ENCODE measurements at places on chromosomes 1 and 21.

DNA sequence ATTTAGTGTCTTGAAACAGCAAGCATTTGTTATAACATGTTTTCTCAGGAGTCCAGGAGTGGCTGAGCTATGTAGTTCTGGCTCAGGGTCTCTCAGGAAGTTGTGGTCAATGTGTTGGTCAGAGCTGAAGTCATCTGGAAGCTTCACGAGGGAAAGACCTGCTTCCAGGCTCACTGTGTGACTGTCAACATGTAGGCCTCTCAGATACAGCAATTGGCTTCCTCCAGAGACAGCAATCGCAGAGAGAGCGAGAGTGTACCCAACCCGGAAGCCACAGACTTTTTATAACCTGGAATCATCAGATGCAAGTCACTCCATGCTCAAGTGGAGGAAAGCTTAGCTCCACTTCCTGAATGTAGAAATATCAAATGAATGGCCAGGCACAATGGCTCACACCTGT lies 40.9 kb downstream of the TNFRSF9 start:
- no peak for DNase-seq

- DNase-seq = no peak
These were observed 110.9 kb upstream of the C21orf91 start for GRCh38 chr21:17930093-17930492.

DNA sequence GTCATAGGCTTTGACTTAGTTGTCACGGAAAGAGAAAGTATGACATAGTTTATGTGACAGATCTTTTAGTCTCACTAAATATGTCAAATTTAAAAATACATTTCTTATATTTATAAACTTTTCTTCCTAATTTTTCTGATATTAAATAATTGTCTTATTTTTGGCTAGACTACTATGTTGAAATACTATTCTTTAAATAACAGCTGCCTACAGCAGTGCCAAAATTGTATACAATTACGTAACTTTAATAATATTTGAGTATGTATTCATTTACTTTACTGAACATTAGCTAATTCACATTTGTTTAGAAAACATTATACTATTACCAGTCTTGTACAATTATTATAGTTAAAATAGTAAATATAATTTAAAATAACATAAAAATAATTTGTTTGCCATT lies 137.4 kb downstream of the ADGRL4 start:
- DNase-seq = no peak

GRCh38 chr1:66752000-66752592 lies at the start of gene DYNLT5:
TSS of gene DYNLT5 (plus strand) at chr1:66752459. CDS start at chr1:66754659, 2,200 bp downstream.
- no peak for DNase-seq

GRCh38 chr1:154327466-154328317 lies 2.4 kb downstream of the ATP8B2 start:
- no peak for DNase-seq

DNA sequence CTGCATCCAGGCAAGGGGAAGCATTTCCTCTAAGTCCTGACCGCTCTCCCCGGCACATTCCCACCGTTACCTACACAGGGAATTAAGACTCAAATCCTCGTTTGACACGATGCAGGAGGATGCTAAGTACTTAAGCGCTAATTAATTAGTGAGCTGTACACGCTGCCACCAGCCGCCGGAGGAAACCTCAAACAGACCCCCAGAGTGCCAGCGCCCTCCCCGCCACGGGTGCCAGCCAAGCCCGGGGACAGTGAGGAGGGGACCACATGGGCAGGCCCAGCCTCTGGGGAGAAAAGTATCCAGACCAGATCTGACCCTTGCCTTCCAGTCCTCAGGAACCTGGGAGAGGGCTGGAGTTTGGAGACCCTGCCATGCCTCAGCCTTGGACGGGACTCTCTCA lies 17.4 kb upstream of the CASZ1 start:
- no peak for DNase-seq

GRCh38 chr1:41730806-41731205 lies 187.9 kb downstream of the HIVEP3 start:
- DNase-seq = no peak

- no peak for DNase-seq
These were observed 42.9 kb upstream of the IFFO2 start for GRCh38 chr1:18999359-18999758.

GRCh38 chr1:148353461-148354283 lies 129.4 kb downstream of the PPIAL4G start:
- DNase-seq = peak; percentile 30

GRCh38 chr1:108624069-108624468 lies 36.8 kb downstream of the HENMT1 start:
- DNase-seq = no peak

DNA sequence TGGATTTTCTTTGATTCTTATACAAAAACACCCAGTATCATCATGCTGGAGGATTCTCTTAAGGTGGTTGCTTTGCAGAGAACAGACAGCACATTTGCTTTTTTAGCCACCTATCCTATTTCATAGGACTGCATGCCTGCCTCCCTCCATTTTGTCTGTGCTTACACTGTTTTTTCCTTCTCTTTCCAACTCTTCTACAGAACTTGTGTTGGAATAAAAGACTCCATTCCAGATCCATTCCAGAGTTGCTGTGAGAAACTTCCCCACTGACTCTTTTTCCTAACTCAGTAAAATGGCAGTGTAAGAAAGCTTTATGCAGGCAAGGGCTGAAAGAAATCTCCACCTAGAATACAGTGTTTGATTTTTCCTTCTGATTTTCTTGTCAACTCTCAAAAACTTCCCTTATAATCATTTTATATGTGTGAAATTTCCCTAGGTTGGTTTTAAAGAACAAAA lies 5.2 kb upstream of the ARID1A start:
- no peak for DNase-seq

GRCh38 chr1:36285443-36286101 lies 20.6 kb upstream of the SH3D21 start:
- DNase-seq = peak; percentile 38

DNA sequence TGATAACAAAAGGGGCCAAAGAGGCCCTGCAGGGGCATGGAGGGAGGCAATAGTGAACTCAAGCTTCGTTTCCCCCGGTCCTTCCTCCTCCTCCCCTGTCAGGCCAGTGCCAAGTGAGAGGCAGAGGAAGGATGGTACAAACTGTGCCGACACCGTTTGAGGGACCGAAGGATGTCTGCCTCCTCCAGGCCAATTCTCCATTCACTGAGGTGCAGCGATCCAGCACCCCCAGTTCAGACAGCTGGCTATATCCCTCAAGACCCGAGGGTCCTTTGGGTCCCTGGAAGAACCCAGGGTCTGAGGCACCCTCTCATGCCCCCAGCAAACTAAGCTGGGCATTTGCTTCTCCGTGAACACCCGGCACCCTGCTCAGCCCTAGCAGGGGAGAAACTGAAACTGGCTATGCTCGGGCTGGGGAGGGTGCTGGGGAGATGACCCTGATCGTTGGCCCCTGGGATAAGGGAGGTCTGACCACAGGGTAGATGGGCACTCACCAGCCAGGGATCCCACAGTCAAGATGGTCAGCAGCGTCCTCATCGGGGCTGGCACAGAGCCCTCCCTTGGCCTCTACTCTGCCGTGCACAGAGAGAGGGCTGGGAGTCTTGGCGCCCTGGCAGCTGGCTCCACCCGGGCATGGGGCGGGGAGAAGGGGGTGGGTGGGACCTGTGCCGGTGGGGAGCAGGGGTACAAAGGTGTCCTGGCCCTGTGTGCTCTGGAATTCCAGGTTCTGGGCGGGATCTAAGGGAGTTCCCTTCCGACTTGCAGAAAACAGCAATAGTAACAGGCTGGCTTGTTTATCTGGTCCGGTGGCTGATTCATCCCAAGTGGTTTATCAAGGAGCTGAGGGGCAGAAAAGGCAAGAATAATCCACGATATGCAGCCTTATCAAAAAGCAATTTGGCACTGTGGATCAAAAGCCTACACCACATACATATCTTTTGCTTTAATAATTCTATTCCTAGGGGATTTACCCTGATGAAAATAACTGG lies at the start of gene IL22RA1:
Gene IL22RA1, minus strand, starts transcription at position 595 of the 989 bp plus-strand sequence. Its CDS starts 58 bp downstream, at position 537.
- DNase-seq = no peak

DNA sequence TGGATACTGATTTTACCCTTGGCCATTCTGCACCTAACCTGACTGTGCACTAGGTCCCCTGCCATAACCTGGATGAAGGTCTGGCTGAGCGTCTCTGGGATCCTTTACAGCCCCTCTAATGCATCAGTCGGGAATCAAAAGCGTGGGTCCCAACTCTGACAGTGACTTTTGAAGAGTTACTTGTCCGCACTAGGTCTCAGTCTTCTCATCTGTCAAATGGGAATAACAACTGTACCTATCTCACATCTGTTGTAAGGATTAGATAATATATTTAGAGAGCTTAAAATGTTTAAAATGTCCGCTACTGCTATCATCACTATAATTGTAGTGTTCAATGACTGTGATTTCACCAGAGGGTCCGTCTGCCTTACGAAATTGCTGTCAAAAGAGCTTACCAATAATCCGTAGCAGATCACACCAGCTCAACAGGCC lies 746 bp downstream of the TADA1 start:
- DNase-seq = no peak

GRCh38 chr1:36085686-36086526 lies 2.0 kb downstream of the TEKT2 start:
- no peak for DNase-seq

DNA sequence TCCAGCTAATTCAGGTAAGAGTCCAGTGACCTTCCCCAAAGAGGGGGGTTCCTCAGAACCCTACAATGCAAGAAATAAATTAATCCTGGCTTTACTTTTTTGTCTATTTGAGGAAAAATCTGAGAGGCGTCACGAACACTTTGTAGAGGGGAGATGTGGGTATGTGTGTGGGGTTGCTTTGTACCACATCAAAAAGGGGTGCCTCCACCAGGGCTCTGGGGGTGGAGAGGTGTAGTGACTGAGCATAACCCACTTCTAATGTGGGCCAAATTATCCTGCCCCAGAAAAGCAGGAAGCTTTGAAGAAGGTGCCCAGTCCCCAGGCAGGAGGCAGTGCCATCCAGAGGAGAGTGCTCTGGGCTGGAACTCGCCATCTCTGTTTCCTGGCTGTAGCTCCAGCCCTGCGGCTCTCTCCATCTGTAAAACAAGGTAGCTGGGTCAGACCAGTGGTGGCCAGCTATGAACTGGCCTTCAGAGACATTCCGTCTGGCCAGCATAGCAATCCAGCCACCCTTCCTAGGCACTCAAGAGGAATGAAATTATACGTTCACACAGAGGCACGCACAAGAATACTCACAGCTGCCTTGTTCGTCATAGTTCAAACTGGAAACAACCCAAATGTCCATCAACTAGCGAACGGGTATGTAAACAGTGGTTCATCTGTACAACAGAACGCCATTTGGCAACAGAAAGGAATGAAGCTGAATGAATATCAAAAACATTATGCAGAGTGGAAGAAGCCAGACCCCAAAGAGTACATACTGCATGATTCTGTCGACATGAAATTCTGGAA lies 45.4 kb upstream of the TNFRSF1B start:
- DNase-seq = peak; percentile 33

DNA sequence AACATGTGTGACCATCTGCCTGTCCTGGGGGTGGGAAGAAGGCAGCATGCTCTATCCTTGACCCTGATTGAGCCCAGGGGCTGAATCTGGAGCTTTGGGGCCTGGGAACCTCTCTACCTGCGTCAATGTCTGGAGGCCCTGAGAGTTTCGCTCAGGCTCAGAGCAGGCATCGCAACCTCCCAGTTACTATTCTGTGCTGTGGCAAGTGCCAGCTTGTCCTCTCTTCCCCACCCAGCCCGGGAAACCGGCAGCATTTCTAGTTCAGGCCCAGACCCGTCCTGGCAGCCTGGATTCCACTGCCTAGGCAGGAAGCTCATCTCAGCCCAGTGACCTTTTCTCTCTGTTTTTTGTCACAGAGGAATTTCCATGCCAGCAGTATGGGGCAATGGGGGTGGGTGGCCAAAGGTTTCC lies 10.0 kb upstream of the IRF6 start:
- no peak for DNase-seq

All from CD4-positive, alpha-beta T cell (primary cell).